ENCODE measurements at places on chromosomes 3 and 15.

DNA sequence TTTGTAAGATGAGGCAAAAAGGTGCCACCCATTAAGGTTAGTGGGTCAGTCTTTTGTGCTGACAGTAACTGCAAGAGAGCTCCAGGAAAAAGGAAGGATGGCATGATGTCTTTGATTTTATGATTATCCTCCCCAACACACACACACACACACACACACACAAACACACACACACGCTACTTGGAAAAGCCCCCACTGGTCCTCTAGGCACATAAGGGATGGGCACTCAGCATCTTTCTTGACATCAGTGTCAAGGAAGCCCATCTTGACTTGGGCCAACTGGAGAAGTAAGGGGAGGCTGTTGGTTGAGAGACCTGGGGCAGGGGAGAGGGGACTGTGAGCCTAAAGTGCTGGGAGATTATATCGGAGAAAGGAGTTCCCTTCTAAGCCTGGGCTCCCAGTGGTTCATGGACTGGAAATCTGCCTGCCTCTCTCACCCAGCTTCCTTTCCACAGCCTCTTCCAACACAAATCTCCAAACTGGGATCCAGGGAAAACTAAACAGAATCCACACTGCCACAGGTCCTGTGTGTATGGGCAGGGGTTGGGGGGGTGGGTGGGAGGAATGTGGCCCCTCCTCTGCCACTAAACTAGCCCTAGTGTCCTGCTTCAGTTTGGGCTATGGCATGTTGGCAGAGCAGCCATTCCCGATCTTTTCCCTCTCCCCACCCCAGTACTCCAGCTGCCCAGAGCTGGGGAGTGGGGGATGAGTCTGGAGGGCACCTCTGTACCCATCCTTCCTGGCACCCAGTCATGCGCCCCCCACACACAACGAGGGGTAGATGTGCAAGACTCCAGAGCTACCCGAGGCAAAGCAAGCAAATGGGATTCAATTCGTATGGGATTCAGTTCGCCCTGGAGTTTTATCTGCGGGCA, 1.6 kb downstream of the AMOTL2 start:
- no peak for DNase-seq

- DNase-seq = no peak
These were observed 17.2 kb upstream of the IREB2 start for GRCh38 chr15:78420766-78421165.

DNA sequence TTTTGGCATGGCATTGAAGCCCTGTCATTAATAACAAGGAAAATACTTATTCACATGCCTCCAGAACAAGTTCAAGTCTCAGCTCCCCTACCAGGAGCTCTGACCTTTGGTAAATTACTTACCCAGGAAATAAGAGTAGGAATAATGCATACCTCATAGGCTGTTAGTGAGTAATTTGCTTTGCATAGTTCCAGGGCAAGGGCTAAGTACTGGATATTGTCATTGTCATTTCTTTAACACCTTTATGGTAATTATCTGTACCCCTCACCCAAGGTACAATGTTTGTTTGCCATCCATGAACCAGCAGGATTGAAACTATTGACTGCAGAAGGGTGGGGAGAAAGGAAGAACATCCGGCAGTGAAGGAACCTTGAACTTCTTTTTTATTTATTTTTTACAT, 148.5 kb downstream of the SOX2 start:
- DNase-seq = no peak

- DNase-seq = no peak
These were observed 15.2 kb upstream of the KLHL40 start for GRCh38 chr3:42670051-42670576.

DNA sequence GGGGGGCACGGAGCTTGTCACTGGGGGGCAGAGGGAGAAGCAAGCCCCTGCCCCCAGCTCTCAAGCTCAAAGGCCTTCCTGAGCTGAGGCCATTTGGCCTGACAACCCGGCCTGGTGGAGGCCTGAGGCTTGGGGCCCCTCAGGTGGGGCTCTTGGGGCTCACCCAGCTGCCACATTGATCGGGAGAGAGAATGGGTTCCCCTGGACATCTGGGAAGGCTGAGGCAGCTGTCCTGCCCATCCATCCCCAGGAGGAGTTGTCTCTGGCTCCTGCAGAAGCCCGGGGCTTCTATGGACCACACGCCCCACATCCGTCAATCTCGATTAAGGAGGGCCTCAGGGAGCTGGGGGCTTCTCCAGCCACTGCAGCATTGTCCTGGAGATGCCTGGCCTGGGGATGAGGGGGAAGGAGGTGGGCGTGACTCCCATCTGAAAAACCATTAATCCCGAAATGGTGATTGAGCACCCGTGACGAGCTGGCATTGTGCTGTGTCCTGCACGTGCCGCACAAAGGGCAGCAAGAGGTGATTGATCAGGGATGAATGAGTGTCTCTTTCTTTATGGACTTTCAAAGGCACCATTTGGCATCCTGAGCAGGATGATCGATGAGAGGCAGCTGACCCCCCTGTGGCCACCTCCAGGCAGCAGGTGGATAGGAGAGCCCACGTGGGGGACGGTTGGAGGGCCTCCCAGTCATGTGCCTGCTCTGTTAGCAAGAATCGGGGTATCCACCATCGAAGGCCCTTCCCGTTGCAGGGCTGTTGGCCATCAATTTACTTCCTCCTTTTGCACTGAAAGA, 17.2 kb upstream of the CRABP1 start:
- DNase-seq = no peak

DNA sequence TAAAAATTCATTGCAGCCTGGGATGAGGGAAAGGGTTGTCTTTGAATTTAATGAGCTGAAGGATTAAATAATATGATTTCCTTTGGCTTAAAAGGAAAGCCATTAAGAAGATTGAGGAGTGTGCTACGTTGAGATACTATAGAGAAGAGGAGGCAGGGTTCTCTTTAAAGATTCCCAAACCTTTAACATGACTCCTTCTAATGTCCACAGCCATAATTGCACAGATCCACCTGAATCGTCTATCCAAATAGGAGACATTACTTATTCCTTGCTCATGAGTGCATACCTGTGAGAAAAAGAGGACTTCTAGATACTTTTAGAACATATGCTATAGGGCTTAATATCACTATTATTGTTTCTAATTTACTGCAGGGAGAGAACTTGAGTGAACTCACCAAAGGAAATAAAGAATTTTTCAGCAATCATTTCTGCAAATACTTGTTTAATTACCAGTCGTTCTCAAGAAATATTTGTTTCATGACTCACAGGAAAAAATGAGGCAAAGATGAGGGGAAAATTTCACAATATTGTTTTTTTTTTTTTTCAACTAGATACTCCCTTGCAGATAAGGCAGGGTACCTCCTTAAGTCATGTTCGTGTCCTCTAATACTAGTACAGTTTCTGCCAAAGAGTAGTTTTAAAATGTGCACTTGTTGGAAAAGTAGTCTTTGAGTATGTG, 8.9 kb upstream of the SUCNR1 start:
- DNase-seq = no peak

GRCh38 chr15:89406940-89407607, 72.5 kb upstream of the POLG start:
- no peak for DNase-seq

DNA sequence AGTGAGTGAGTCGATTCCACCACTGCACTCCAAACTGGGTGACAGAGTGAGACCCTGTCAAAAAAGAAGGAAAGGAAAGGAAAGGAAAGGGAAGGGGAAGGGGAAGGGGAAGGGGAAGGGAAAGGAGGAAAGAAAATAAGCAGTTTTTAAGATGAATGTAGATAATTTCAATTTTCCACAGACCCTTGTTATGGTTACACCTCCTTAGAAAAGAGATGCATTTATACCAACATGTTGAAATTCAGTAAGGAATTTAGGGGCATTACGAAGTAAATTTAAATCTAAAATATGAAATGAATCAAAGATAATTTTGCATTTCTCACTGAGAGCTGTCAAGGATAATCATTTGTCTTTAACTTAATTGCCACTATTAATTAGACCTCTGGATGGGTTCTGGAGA, 146.5 kb upstream of the TMC3 start:
- no peak for DNase-seq

GRCh38 chr3:141368062-141368924, at the start of gene ZBTB38:
TSS of gene ZBTB38 (plus strand) at chr3:141368504. CDS start at chr3:141442389, 73,885 bp downstream.
- no peak for DNase-seq

- no peak for DNase-seq
These were observed 52.2 kb downstream of the EXOG start for GRCh38 chr3:38548154-38548931.

GRCh38 chr3:177196456-177197040, 734 bp downstream of the TBL1XR1 start:
- no peak for DNase-seq

- no peak for DNase-seq
These were observed 114.2 kb downstream of the KLF13 start for GRCh38 chr15:31440754-31441311.

GRCh38 chr3:8488411-8488810, 13.2 kb upstream of the LMCD1 start:
- DNase-seq = no peak

GRCh38 chr3:16486951-16487480, 26.5 kb downstream of the RFTN1 start:
- no peak for DNase-seq

DNA sequence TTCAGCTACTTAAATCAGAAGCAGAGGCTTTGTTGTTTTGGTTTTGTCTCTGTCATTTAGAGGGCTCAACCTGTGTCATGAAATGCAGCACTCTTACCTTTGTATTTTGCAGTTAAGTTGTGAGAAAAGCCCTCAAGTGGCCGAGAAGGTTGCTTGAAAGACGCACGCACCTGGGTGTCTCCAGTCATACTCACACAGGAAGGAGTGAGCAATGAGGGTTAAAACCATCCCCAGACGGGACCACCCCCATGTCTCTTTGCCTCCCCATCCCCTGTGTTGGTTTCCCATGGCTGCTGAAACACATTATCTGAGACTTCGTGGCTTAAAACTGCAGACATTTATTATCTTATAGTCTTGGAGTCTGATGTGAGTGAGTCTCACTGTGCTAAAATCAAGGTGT, 376.1 kb upstream of the CFAP20DC start:
- DNase-seq = no peak

DNA sequence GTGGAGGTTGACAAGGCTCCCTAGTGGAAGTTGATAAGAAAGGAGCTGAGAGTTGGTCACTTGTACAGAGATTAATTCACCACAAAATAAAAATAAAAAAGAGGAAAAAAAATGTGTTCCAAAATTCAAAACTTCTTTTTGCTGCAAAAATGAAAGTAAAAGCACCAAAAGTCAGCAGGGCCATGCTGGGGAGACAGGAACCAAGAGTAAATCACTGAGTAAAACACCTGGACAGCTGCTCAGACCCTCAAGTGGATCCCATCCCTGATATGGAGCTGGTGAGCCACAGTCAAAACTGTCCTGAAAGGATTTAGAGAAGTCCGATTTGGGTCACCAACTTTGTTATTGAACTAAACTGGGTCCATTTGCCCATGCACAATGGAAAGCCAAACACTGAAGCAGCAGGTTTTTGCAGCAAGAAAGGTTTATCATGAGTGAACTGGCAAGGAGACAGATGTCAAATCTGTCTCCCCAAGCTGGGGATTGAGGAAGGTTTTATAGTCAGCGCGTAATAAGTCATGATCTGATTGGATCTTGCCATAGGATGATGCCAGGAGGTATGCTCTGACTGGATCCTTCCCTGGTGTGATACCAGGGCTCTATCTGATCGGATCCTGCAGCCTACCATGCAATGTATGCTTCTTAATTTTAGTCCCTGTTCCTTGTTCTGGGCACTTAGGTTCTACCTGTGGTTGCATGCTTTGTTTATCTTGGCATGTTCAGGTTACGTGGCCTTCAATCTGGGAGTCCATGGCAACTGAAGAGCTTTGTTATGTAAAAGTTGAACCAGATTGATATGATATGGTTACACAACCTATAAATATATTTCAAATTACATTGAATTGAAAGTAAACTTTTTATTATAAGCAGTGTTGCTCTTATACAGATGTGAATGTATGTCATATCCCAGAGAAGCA, 313.2 kb downstream of the POLQ start:
- no peak for DNase-seq

GRCh38 chr3:169667166-169668071, 3.9 kb upstream of the MECOM start:
- no peak for DNase-seq

DNA sequence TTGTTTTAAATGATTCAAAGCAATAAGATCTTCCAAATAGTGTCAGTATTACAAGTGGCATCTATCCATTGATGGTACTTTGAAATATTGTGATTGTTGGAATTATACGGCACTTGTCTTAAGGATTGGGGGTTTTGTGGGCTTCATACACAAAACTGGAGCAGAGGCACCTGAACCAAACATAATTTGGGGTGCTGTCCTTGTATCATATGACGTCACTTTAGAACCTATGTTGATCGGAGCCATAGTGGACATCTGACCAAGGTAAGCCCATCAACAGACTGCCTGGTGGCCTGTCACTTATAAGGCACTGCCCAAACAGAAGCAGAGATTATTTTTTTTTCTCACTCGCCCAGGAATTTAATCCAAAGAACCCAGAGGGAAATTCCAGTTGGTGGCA, 2.9 kb upstream of the LRRC58 start:
- no peak for DNase-seq
